GM18507 (cell line): ENCODE measurements at places on chromosomes 7 and 10.

DNA sequence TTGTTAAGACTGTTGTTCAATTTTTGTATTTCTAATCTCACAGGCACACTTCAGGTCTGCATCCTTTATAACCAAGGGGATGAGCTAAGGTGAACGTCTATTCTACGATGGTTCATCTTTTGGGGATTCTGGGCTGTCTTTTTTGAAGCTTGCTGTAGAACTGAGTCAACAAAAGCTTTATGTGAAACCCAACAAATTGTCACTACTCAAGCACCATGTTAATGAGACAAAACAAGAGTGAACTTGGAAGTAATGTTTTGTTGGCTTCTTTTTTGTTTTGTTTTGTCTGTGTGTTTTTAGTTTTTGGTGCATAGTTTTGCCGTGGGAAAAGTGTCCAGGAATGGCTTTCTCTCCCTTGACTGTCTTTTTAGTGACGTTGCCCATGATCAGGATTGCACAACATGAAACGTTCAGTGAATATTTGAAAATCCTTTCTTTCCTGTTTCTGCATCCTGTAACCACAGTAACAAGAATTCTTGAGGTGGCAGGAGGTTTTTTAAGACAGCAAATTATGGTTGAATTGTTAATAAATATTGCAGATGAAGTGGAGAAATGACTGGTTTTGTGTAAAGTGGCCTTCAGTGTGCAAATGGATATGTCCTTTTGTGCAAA lies 65.6 kb downstream of the WIPF3 start:
- DNase-seq, result no peak

- no peak for DNase-seq
Measured at GRCh38 chr10:101000127-101000914, 713 bp downstream of the LZTS2 start.

GRCh38 chr10:176677-177076 lies 41.4 kb downstream of the ZMYND11 start:
- DNase-seq, result no peak

DNA sequence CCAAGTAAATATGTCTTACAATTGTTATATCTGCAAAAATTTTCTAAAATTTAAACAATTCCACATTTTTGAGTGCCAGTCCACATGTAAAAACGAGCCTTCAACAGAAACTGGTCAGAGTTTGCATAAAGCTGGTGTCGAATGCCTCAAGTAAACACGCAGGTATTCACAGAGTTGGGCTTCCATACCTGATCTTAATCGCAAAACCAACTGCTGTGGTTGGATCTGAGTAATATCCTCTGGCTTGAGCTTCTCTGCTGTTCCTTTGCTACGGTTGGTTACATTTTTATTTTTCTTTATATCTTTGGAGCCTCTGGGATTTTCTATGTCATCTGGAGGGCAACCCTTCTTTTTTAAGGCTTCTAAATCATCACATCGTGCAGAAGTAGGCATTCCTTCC lies 28.4 kb downstream of the ITGB1 start:
- DNase-seq, result no peak

DNA sequence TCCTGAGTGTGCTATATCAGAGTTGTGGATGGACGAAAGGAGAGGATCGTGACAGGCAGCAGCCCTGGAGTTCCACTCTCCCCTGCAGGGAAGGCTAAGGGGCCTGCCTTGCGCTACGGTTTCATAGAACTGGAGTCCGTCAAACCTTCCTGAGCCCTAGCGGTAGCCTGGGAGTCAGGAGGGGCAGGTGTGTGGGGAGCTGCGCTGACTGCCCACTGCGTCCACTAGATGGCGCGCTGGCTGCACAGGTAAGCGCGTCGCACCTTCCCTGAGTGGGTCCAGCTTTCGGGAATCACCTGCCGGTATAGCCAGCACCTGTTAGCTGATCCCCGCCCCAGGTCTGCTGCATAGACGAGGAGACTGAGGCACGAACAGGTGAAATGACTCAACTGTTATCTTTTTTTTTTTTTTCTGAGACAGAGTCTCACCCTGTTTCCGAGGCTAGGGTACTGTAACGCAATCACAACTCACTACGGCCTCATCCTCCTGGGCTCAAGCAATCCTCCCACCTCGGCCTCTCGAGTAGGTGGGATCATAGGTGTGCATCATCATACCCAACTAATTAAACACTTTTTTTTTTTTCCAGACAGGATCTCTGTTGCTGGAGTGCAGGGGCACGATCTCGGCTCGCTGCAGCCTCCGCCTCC lies 20.2 kb upstream of the BAIAP2L1 start:
- DNase-seq, result peak; percentile 58

- no peak for DNase-seq
Measured at GRCh38 chr10:131096031-131096430, 215.5 kb downstream of the TCERG1L start.

DNA sequence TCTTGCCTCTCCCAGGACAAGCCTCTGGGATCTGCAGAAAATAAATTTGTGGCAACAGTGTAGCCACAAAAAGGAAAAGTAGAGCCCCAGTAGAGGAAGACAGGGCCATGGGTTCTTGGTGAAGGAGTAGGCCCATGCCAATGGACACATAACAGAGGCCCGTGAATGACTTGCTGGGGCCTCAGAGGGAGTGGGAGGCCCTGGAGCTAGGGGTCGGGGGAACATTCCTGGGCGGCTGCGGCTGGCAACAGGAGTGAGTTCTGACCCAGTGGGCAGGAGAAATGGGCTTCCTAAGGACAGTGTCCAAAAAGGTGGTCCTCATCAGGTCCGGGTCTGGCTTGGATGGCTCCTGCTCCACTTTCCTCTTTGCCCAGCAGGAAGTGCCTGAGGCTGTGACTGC lies 260.0 kb downstream of the CCSER2 start:
- no peak for DNase-seq

- no peak for DNase-seq
Measured at GRCh38 chr10:123614888-123615287, 51.3 kb upstream of the GPR26 start.

- DNase-seq, result no peak
Measured at GRCh38 chr7:4889682-4890081, 6.2 kb upstream of the RADIL start.

- no peak for DNase-seq
Measured at GRCh38 chr7:158843771-158844170, 12.6 kb upstream of the DYNC2I1 start.

DNA sequence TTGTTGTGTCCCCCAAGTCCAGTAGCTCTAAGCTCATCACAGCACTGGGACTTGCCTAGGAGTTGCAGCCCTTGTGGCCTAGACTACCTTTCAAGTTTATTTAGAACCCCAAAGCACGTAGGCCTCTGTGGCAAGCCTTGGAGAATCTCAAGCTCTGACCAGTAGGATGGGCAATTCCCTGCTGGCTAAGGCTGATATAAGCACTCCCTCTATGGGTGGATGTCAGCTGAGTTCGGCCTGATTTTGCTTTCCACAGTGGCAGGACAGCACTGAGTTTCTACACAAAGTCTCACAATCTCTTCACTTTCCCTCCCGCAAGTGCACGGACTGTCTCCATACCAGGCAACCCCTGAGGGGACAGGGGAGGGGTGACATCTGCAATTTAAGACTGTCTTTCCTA lies 886.4 kb upstream of the LRRN3 start:
- DNase-seq, result no peak

- DNase-seq, result no peak
Measured at GRCh38 chr10:17062493-17062892, 67.1 kb downstream of the CUBN start.

- DNase-seq, result no peak
Measured at GRCh38 chr7:37924491-37925041, 4.1 kb downstream of the EPDR1 start.

DNA sequence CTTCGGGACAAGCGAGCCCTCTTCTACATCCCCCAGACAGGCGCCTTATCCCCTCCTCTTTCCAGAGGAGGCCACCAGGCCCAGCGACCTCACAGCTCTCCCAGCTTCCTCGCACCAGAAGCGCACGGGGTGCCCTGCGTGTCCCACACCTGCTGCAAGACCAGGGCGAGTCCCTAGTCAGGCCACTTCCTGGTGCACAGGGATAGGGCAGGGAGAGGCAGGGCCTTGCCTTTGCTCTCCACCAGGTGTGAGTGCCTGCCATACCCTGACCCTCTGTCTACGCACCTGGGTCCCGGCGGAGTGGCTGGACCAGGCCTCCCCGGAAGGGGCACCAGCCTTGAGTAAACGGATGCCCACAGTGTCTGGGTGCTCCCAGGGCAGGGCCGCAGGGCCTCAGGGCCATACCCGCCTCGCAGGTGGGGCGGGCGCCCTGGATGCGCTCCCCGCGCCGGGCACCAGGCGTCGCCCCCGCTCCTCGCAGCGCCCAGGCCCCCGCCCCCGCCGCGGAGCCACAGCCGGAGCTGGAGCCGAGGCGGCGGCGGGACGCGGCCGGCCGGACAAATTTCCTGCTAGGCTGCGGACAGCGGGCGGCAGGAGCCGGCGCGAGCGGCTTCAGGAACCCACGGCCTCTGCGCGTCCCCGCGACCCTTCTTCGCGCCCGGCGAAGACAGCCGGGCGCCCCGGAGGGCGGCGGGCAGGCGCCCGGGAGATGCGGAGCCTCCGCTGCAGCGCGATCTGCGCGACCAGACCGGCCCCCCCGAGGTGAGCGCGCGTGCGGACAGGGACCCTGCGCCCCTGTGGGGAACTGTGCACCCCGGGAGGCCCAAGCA lies at the start of gene PTPRE:
PTPRE (plus strand) TSS at position 556 of the 830 bp plus-strand sequence. CDS start 133,779 bp downstream, outside the sequence.
- DNase-seq, result peak; percentile 52

GRCh38 chr7:42208572-42208971 lies 28.4 kb downstream of the GLI3 start:
- DNase-seq, result no peak

- no peak for DNase-seq
Measured at GRCh38 chr7:24500599-24500998, 72.7 kb upstream of the PALS2 start.

DNA sequence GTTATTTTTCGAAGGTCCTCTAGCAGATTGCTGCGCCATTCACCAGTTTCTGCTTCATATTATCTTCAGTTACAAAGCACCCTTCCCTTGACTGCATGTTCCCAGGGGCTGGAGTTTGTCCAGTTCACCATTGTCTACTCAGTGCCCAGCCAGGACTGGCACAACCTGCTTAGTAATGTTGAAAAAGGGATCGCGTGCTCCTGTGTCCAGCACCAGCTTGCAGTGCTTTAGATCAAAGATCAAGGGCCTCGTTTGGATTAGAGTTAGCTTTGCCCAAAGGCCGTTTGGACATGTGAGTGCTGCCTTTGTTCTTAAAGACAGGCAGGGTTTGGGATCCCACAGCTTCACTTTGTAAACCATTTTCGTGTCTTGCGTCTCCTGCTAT lies 867 bp downstream of the ATP6V0E2 start:
- DNase-seq, result no peak

GRCh38 chr7:128731184-128731583 lies 8.0 kb upstream of the CALU start:
- no peak for DNase-seq

DNA sequence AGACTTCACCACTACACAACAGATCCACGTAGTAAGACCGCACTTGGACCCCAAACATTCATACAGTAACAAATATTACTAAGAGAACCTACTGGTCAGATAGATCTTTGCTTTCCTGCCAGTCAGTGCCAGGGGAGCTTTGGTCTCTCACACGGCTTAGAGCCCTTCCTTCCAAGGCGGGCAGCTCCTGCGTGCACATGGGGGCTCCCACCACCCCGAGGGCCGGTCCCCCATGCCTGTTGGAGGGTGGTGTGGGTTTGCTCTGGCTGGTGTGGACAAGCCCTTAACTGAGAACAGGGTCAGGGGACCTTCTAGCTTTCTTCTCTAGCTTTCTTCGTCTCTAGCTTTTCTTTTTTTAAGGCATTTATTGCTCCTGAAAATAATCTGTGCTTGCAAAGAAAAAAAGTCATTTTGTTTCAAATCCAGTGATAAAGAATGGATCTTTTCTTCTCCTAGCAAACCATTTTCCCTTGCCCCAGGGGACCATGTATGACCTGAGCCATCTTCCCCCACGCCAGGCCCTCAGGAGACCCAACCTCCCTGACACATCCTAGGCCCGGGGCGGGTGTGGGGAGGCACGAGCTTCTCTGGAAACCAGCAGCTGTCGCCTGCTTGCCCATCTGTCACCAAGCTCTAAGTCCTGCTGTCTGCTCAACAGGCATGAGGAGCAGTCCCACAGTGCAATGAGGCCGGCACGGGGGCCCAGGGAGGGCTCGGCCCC lies 591.1 kb downstream of the PTPRN2 start:
- no peak for DNase-seq

DNA sequence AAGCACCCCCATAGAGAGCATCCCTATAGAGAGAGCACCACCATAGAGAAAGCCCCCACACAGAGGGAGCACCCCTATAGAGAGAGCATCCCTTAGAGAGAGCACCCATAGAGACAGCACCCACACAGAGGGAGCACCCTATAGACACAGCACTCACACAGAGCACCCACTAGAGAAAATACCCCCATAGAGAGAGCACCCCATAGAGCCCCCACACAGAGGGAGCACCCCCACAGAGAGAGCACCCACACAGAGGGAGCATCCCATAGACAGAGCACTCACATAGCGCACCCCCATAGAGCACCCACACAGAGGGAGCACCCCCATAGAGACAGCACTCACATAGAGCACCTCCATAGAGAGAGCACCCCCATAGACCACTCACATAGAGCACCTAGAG lies 48.6 kb downstream of the INSIG1 start:
- no peak for DNase-seq

DNA sequence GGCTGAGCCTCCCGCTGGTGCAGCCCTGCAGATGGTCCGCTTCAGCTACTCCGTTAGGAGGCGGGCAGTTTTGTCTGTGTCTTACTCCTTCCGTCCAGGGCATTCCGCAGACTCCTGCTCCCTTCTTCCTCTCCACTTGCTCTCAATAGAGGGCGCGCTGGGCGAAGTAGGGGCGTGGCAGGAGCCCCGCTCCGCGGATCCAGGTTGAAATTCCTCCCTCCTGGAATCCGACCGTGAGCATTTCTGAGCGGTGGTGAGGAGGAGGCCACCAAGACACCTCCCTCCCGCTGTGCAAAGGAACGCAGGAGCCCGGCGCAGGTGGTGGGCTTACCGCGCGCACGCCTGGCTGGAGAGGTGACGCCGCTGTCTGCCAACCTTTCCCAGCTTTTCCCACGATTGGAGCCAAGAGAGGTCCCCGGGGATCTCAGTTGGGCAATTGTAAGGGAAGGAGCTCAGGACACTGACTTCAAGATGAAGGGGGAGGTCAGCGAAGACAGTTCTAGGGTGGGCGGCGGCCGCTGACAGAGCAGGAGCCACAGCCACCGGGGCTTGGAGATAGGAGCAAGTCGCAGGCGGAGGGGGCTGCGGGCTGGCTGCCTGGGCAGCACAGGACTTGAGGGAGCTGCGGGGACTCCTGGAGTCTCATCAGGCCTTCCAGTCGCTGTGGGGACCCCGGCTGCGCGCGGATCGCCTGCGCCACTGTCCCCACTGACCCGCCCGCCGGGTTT lies 1011.3 kb downstream of the XPNPEP1 start:
- no peak for DNase-seq
